ENCODE measurements at places on chromosomes 5 and 9.

DNA sequence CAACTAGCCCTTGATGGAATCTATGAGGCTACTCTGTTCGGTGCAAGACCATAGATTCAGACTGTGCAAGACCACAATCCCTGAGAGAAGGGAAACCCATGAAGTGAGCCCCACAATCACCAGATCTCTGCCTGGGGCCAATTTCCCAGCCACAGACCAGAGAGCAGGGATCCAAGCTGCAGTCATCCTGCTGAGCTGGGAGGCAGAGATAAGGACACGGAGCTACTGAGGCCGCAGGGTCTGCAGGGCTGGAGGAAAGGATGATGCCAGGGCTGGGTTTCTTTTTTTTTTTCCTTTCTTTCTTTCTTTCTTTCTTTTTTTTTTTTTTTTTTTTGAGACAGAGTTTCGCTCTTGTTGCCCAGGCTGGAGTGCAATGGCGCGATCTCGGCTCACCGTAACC lies 47.7 kb upstream of the FUBP3 start:
- DNase-seq, result no peak

DNA sequence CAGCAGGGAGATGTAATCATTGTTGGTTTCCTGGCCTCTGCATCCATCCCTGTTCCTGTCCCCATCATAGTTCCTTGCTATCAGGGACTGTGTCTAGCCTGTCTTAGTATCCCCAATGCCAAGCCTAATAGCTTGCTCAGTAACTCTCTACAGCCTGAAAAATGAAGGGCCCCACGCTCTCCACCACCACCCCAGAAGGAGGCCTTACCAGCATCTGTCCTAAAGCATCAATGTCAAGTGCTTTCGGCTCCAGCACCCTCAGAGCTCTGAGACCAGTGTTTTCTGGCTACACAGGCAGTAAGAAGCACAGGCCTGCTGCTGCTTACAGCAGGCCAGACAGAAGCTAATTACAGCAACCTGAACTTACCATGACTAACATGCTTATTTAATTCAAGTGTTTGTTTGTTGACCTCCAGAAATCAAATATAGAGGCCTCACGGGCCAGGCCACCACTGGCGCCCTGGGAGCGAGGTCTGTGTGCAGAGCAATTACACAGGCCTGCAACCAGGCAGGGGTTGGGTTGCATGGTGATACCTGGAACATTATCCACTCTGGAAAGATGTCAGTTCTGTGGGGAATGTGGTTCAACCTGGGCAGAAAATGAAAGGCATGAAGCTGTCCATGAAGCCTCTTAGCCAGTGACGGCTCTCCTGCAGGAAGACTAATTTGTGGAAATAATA lies 124.3 kb downstream of the SLC1A3 start:
- no peak for DNase-seq

DNA sequence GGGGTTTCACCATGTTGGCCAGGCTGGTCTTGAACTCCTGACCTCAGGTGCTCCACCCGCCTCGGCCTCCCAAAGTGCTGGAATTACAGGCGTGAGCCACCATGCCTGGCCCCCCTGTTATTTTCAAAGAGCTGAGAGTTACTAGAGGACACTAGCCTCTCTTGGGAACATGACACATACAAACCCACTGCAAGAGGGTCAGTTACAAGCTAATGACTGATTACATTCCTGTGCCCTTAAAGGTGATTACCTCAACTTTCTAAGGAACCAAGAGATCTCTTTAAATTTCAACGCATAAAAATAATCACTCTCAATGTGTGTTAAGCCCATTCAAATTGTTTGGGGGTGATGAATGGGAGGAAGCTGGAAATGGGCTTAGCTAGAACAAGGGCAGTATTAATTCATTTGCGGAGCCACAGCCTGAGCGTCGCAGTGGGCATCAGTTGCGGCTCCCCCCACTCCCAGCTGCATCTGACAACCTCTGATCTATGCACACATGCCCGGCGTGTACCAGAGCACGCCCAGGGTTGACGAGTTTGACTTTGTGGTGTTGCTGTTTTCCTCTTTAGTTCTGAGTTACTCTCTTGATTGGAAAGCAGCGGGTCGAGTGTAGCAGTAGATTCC lies 146.9 kb downstream of the GOLPH3 start:
- DNase-seq, result no peak

- DNase-seq, result no peak
Observed at GRCh38 chr5:96142786-96143434, 181.3 kb upstream of the ELL2 start.

DNA sequence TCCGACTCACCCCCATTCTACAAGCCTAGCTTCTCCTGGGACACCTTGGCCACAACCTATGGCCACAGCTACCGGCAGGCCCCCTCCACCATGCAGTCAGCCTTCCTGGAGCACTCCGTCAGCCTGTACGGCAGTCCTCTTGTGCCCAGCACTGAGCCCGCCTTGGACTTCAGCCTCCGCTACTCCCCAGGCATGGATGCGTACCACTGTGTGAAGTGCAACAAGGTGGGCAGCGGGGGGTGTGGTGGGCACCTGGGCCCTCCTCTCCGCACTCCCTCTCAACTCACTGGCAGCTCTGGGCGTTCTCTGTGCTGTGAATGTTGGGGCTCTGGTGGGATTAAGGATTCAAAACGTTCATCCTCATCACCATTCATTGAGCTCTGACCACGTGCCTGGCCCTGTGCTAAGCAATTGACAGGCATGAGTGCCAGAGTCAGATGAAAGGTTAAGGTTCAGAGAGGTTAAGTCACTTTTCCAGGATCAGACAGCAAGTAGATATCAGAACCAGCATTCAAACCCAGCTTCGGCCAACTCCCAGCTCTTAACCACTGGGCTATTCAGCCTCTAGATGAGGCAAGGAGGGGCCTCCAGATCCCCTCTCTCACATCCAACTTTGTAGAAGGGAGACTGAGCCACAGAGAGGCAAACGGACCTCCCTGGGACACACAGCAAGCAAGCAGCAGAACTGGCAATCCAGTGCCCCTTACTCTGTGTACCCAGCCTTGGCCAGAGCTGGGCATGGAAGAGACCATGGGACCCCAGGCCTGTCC lies 9.9 kb downstream of the GFI1B start:
- peak; percentile 47 for DNase-seq

GRCh38 chr5:172744123-172745104 lies 26.6 kb downstream of the DUSP1 start:
- peak; percentile 92 for DNase-seq

GRCh38 chr5:39461007-39461682 lies 36.4 kb upstream of the DAB2 start:
- no peak for DNase-seq
